AML-193 (cell line): ENCODE measurements at places on chromosomes 5 and 9.

- DNase-seq, result no peak
Observed at GRCh38 chr9:70407081-70407503, 7.4 kb downstream of the KLF9 start.

DNA sequence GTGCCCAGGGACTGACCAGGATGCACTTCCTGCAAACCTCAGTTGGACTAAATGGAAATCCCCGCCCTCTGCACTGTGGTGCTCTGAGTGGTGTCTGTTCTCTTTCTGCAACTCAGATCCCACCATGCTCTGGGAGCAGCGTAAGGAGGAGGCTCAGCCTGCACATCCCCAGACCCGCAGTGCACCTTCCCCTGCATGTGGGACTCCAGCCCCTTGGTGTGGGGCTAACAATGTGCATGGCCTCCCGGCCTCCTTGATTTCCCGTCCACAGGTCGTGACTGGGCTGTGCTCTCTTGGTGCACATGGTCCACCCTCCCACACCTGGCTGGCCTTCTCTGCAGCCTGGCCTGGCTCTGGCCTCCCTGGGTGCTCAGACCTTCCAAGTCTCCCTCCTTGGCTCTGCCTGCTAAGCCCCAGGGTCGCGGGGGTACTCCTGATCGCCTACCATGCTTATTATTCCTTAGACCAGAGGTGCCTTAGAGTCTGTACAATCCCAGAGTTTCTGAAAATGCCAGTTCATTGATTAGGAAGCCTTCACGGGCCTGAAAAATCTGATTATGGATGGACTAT, 397.5 kb downstream of the IRX2 start:
- no peak for DNase-seq

DNA sequence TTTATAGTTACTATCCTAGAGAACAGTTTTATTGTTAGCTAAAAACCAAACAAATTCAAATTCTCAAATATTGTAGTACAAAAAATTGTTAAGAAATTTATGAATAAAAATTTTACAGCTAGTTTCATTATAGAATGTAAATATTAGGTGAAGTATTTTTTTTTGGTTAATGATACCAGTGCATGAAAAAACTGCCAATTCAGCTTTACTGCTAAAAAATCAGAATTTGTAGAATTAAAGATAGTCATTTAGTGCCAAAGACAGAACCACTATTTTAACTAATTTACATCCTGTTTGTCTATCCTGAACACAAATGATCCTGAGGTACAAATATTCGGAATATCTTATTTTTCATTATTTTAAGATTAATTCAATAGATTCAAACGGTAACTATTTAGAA, 202.6 kb downstream of the FER start:
- no peak for DNase-seq

DNA sequence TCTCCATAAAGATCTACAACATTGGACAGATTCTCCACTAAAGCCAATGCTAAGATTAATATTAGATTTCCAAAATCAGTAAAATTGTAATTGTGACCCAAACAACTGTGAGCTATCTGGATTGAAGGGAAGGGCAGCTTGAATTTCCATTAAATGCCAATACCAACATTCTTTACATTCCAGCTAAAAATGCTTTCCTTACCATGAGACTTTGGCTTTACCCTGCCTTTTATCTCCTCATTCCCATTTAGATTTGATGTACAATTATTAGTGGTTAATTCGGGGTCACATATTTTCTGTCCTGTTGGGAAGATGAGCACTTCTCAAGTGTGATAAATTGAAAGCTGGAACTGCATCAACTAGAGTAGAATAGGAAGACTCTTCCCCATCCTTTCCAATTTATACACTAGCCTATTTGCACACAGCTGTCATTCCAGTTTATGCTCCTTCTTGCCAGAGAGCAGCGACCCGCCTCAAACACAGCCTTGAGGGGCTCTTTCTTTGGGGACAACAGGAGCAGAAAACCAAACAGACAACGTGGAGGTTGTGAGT, 33.1 kb upstream of the MYOT start:
- no peak for DNase-seq

DNA sequence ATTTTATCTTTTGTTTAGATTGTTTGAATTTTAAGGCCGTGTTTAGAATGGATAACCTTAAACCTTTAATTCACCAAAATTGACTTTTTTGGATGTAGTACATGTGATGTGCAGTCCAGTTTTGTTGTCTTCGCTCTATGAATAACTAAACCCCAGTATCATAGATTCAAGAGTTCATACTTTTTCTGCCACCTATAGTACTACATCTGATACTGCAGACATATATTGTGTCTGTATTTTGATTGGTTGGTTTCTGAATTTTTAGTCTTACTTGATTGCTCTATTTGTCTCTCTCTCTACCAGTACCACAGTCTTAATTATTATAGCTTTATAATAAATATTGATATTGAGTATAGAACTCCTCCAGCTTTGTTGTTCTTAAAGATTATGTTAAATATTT, 58.1 kb downstream of the PPIP5K2 start:
- peak; percentile 6 for DNase-seq

DNA sequence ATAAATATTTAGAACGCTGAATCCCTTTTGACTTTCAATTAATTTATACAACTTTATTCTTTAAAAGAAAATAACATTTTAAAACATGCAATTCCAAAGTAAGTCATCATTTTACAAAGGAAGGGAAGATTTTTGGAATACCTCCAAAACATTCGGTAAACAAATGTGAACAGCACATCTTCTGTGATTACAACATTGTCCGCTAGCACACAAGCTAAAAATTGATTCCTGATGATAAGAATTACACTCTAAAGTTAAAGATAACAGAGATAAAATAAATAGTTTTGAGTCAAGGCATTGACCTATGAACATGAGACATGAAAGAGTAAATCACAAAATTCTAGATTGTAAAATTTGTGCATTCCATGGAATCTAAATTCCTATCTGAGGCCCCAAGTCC, 56.2 kb upstream of the TRAF1 start:
- no peak for DNase-seq

DNA sequence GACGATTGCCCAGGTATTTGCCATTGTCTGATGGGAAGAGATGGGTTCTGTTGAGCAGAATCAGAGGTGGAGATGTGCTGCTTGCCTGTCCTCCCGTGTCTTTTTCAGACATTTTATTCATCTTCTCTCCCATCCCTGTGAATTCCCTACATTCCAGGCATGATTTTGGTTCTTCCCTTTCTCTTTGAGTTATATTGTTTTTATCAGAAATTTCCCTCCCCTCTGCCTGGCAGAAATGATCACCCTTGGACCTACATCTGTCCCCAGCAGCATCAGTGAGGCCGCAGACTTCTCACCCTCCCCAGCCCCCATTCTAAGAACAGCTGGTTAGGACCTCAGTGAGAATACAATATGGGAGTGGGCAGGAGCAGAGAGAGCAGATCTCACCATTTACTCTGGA, 640.2 kb downstream of the CCDC171 start:
- DNase-seq, result no peak

DNA sequence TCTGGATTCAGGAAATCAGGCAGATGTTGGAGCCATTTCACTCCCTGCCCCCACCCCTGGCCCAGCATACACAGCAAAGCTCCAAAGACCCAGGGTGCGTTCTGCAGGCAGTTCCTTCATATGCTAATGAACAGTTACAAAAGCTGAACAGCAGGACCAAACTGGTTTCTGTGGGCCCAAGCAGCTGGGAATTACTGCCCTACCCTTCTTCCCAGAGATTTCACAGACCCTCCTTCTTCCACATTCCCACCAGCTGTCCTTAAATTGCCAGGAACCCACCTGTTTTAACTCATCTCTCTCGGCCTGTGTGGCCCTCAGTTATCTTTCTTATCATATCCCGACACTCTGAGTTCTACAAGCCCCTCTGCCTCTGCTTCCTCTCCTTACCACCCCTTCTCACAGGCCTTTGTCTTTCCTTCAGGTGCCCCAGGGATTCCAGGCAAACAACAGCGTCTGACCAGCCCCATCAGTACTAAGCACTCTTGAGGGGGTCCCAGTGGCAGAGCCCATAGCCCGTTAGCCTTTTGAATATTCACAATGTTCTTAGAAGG, 10.6 kb upstream of the F2RL1 start:
- no peak for DNase-seq

- DNase-seq, result no peak
Observed at GRCh38 chr9:603126-603525, 238.4 kb upstream of the DMRT1 start.

DNA sequence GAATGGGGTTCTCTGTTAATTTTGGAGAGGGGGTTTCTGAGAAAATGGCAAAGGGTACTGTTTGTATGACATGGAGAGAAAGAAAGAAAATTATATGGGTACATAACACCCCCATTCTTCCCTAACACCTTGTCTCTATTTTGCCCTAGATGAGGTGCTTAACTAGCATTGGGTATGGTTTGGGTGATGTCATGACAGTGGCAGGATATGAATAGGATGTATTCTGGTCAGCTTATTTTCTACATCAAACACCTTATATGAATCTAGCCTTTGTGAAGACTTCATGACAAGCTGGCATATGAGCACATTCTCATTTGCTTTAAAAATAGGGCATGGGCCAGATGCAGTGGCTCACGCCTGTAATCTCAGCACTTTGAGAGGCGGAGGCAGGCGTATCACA, 58.6 kb downstream of the LNPEP start:
- no peak for DNase-seq

- no peak for DNase-seq
Observed at GRCh38 chr9:126612813-126613641, 701 bp upstream of the LMX1B start.

DNA sequence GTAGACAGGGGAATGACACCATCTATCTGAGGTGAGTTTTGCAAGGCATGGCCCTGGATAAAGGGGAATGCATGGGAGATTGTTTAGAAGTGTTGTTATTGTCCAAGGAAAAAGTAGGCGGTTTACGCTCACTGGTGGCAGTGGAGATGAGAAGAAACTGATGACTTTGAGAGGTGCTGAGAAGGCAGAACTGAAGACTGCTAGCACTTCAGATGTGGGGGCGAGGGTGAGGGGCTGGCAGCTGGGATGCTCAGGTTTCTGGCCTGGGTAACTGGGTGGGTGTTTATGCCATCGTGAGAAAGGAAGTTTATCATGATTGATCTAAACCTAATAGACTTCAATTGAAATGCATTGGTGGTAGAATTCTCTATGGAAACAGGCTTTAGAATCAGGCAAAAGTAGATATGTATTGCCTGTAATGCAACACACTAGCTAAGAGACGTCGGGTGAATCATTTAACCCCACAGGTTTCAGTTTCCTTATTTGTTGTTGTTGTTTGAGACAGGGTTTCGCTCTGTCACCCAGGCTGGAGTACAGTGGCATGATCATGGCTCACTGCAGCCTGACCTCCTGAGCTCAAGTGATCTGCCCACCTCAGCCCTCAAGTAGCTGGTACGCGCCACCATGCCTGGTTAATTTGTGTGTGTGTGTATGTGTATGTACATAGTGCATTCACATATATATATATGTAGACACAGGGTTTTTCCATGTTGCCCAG, 123.5 kb downstream of the SLC24A2 start:
- DNase-seq, result no peak

DNA sequence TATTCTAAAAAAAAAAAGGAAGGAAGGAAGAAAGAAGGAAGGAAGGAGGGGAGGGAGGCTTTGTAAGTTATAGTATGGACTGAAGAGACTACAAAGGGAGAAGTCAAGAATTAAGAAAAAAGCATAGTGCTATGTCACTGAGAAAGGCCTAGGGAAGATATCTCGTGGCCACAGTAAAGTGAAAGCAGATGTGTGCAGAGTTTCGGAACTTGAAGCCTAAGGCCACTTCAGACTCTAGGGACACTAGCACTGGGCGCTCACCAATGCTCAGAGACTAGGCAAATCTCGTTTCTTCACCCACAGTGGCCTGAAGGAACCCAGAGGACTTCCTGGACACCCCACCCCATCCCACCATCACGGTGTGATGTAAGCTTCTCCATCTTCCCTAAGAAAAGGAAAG, 181.4 kb upstream of the TRPM3 start:
- no peak for DNase-seq

DNA sequence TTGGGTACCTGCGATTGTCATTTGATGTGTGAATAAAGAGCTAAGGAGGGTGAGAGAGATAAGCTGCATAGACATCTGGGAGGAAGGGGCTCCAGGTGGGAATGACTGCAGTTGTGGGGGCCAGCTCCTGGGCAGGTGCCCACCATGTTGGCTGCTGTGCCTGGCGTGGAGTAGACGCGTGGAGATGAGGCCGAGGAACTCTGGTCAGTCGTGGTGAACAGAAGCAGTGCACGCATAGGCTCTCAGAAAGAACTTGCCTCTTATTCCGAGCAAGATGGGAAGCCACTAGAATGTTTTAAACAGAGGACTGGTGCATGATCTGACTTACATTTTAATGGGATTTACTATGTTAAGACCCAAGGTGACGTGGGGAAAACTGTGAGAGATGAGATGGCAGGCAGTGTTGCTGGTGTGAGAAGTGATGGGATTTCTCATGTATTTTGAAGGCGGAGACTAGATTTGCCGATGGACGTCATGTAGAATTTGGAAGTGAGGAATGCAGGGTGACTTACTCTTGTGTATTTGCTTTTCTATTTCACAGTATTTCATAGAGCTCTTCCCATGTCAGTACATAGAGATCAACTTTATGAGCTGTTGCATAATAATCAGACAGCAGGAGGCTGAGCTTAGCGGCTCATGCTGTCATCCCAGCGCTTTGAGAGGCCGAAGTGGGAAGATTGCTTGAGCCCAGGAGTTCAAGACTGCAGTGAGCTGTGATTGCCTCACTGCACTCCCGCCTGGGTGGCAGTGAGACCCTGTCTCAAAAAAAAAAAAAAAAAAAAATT, 71.1 kb downstream of the EHMT1 start:
- no peak for DNase-seq

- no peak for DNase-seq
Observed at GRCh38 chr9:98559561-98559960, 149.2 kb downstream of the GABBR2 start.

GRCh38 chr9:127318651-127319167, 54.1 kb downstream of the GARNL3 start:
- no peak for DNase-seq
